NCI-H69 (cell line): ENCODE measurements at places on chromosomes 11 and 22.

- no peak for DNase-seq
Observed at GRCh38 chr22:48744283-48744641, 1083.4 kb downstream of the BRD1 start.

DNA sequence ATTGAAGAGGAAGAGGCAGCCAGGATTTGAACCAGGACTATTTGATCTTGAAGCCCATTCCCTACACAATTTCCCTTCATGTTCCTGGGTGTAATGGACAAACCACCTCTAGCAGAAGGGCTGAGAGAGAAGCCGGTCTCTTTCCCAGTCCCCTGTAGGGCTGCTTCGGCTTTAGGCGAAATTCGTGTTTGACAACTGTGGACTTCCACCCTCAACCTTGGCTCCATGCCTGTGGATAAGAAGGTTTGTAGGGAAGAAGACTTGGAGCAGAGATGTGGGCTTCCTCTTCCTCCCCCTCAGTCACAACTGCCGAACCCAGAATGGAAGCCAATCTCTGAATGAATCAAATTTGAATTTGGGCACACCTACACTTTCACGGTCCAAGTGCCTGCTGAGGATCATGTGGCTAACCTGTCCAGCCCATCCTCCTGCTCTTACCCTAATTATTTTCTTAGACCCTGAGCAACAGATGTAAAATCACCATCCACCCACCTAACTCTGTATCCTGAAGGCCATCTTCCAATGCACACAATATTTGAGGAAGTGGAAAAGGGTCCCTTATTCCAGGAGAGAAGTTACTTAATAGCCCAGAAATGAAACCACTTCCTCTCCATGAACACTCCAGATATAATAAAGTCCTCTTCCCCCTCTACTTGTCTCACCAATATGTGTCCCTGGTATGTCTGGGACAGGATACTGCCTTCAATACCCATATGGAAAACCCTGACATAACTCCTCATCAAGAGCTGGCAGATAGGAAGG, 10.1 kb upstream of the SCN2B start:
- no peak for DNase-seq

- DNase-seq, result peak; percentile 84
Observed at GRCh38 chr11:19868281-19868821, 155.7 kb downstream of the NAV2 start.

DNA sequence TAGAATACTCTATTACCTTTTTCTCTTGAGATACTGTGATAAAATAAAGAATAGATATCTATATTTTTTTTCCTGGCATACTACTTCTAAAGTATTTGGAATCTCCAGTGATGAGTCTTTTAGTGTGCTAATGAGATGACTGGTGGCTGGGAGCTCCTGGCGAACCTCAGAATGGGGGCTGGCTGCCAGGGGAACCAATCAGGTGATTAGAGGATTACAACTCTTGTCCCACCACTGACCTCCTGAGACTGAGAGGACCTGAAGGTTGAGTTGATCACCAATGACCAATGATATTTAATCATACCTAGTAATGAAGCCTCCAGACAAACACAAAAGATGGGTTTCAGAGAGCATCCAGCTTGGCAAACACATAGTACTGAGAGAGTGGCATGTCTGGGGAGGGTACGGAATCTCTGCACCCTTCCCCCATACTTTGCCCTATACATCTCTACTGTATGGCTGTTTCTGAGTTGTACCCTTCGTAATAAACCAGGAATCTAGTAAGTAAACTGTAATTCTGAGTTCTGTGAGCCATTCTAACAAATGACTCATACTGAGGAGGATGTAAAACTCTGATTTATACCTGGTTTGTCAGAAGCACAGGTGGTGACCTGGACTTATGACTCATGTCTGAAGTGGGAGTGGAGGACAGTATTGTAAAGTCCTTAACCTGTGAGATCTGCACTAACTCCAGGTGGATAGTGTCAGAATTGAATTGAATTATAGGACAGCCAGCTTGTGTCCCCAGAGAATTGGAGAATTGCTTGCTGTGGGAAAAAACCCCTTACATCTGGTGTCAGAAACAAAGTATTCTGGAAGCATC, 325.3 kb upstream of the LRRC4C start:
- DNase-seq, result peak; percentile 26

DNA sequence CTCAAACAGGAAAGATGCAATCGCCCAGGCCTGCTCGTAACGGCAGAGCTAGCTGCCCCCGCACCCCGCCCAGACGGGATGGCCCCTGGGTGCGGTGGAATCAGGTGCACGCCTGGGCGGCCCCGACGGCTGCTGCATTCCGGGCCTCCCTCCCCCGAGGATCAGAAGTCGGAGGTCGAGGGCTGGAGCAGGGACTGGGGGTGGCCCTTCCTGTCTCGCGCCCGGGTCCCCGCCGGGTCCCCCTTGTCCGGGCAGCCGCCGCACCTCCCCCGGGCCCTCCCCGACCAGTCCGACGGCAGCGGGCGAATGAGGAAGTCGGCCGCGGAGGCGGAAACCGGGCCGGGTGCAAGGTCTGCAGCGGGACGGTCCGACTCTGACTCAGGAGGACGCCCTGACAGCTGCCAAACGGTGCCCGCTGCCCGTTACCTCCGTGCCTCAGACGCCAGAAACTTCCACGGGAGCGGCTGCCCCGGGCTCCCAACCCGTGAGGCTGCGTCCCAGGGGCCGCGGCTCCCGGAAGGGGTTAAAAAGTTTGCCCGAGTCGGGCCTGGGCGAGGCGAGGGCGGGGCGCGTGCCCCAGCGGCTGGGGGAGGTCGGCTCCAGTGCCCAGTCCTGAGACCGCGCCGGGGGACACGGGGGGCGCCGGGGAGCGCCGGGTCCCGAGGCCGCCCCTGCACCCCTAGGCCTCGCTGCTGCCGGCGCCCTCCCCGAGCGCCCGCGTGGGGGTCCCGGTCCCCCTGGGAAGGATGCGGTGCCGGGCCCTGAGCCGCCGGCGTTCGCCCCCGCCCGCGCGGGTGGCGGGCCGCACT, 663 bp downstream of the MYH9 start:
- DNase-seq, result peak; percentile 72

DNA sequence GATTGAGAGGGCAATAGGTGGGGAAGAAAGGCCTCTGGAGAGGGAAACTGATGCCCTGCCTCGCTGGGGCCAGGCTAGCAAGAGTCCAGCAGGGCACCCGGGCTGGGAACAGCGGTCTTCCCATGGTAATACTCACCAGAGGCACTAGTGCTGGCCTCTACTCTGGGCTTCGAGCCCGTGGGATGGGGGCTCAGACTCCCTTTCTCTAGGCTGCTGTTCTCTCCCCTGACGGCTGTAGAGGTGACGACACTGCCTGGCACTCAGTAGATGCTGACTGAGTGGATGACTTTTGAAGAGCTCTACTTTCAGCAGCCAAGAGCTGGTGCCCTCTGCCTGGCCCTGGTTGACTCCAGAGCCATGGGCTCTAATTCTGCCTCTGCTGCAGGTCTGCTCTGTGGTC, 818 bp upstream of the C1QTNF4 start:
- DNase-seq, result no peak

GRCh38 chr11:102157219-102157618, 47.0 kb downstream of the YAP1 start:
- DNase-seq, result no peak

GRCh38 chr11:125245299-125245698, 80.7 kb downstream of the PKNOX2 start:
- no peak for DNase-seq

- DNase-seq, result no peak
Observed at GRCh38 chr11:72001834-72002591, 3.3 kb downstream of the IL18BP start.

- no peak for DNase-seq
Observed at GRCh38 chr11:112971827-112972226, 10.6 kb downstream of the NCAM1 start.

- DNase-seq, result peak; percentile 87
Observed at GRCh38 chr11:8870411-8871170, 40.4 kb upstream of the AKIP1 start.

DNA sequence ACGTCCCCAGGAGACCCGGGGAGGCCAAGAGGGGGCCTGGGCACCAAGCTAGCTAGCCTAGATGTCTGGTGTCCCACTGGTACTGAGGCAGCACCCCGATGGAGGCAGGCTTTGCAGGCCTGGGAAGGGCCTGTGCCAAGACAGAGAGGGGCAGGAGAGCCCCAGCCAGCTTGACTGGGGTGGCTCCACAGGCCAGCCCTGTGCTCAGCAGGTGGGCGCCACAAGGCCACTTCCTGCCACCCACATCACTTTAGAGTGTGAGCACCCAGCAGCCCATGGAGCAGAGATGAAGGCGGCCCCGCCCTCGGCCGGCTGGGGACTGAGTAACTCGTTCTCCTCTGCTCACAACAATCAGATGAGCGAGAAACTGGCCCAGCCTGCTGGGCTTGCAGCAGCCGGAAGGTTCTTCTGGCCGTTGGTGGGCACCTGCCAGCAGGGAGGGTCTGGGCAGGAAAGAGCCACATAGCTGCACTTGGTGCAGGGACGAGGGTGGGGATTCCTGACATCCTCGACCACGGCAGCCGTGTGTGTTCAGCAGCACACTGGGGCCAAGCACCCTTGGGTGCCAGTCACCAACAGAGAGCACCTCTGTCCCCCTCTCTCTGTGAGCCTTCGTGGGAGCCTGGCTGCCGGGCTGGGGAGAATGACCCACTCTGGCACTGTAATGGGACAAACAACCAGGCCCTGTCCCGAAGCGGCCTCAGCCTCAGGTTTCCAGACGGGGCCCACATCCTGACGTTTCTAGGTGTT, 7.6 kb downstream of the OSBPL5 start:
- DNase-seq, result no peak

- DNase-seq, result no peak
Observed at GRCh38 chr11:128697645-128698174, 3.8 kb downstream of the FLI1 start.

DNA sequence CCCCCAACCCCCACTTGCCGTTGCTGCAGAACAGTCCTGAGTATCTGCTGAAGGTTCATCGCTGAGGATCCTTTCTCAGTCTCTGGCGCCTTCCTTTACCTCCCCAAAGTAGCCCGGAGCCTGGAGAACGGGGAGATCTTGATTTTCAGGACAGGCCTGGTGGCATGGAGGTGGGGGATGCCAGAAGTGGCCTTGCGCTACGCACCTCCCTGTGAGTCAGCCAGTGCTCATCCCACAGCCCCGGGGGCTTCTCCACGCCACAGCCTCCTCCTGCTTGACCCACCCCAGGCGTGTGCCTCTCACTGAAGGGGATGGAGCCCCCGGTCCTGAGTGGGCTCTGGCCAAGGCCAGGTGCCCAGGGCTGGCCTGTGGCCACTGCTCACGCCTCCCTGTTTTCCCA, 339.6 kb downstream of the TBC1D22A start:
- no peak for DNase-seq

GRCh38 chr11:64224891-64225607, 937 bp downstream of the TRPT1 start:
- peak; percentile 56 for DNase-seq

GRCh38 chr11:48029681-48030290, 49.4 kb downstream of the PTPRJ start:
- no peak for DNase-seq

DNA sequence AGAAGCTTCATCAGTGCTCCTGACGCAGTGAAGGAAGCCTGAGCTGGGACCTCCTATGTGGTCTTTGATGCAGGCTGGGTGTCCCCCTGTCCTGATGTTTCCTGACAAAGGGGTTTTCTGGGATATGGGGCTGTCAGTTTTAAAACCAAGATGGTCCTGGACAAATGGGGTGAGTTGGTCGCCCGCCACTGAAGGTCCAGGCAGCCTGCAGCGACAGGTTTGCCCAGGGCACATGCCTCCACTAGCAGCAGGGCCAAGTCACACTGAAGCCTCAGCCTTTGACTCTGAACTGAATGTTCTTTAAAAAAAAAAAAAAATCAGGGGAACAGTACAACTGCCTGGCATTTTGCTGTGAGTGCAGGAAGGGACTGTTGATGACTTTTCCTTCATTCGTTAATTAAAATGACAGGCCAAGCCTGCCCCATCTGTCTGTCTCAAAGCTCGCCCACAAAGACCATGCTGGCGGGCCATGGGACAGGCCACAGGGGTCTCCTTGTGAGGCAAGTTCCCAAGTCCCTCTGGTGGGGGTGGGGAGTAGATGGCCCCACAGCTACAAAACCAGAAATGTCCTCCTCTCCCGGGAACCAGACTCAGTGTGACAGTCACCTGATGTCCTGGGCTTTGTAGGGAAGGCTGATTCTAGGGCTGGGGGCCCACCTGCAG, 274.8 kb downstream of the CTTN start:
- DNase-seq, result peak; percentile 19

DNA sequence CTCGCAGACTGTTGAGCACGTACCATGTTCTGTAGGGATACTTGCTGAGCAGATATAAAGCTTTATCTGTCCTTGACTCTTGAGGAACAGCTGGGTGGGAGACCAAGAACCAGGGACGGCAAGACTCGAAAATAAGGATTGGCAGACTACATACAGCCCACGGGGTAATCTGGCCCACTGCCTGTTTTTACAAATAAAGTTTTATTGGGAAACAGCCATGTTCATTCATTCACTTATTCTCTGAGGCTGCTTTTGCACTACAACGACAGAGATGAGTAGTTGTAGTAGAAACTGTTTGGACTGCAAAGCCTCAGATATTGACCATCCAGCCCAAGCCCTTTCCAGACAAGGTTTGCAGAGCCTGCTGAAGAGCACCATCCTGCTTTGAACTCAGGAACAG, 20.3 kb upstream of the RBM4B start:
- no peak for DNase-seq

GRCh38 chr11:128405112-128405511, 182.2 kb downstream of the ETS1 start:
- no peak for DNase-seq

GRCh38 chr22:22737590-22737989, 93.2 kb downstream of the GGTLC2 start:
- no peak for DNase-seq

DNA sequence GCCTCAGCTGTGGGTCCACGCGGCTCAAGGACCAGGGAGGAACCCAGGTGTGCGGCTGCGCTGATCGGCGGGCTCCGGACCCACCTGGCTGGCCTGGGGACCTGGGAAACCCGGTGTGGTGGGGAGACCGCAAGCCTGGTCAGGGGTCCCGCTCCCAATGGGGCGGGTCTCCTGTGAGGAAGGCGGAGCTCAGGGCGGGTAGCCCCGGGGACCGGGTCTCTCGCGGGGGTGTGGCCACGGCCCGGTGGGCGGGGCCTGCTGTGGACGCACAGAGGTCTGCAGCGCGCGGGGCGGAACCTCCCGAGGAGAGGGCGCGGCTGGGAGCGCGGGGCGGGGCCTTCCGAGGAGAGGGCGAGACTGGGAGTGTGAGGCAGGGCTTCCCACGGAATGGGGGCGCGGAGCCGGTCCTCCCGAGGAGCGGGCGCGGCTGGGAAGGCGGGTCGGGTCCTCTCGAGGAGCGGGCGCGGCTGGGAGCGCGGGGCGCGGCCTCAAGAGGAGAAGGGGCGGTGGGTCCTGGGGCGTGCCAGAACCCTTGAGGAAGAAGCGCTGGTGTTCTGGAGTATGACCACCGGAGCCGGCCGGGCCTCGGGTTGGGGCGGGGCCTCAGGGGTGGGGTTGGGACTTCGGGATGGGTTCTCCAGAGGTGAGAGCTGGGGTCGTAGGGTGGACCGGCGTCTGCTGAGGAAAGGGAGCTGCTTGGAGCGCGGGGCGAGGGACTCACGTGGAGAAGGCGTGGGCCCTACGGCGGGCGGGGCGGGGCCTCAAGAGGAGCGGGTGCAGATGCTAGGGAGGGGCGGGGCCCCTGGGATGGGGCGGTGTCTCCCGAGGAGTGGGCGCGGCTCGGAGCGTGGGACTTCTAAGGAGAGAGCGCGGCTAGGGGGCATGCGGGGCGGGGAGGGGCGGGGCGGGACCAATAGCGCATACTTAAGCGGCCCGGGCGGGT, 20.8 kb downstream of the DGCR6L start:
- DNase-seq, result peak; percentile 85

- peak; percentile 47 for DNase-seq
Observed at GRCh38 chr11:124657904-124658303, 15.6 kb downstream of the SIAE start.
